NT2/D1 (cell line): ENCODE measurements at places on chromosomes 5 and 9.

DNA sequence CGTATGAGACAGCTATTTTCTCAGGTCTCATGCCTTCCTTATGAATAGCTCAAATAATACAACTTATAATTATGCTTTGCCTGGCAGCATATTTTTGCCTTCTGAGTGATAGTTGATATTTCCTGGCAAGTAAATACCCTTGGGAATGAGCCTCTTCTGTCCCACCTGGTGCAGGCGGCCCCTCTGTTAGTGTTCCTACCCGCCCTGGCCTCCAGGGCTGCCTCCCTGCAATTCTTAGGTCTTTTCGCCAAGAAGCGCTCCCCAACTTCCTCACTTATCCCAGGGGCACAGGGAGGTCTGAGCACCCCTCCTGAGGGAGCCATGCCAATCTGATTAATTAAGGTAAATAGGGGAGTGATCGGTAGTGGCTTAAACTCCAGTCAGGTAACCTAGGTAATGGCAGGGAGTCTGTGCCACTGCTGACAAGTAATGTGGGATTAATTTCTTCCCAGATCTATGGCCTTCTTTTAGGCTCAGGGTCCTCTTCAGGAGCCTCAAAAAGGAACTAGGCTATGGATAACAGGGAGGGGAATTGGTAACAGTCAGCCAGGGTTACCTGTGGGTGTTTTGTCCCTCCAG is 81.5 kb downstream of the GALNT10 start:
- DNase-seq, result no peak

GRCh38 chr5:14852779-14853178 is 18.8 kb downstream of the ANKH start:
- DNase-seq, result no peak

- no peak for DNase-seq
Observed at GRCh38 chr5:159223469-159223868, 14.1 kb upstream of the RNF145 start.

GRCh38 chr5:98593418-98593817 is 180.0 kb upstream of the RGMB start:
- DNase-seq, result no peak

- DNase-seq, result no peak
Observed at GRCh38 chr5:102622262-102622661, 123.5 kb upstream of the SLCO6A1 start.

DNA sequence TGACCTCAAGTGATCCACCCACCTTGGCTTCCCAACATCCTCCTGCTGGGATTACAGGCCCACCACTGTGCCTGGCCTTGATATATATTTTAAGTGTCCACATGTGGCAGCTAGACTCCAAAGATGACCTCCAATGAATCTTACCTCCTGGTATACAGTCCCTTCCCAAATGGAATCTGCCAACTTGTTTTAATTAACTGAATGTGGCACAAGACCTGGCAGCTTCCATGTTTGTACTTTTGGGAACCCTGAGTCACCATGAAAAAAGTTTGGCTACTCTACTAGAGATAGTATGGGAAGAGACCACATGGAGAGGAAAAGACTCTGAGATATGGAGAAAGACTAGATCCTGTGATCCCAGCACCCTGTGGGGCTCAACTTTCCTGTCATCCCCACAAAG is 42.5 kb downstream of the CCL28 start:
- DNase-seq, result no peak

GRCh38 chr5:92678640-92679039 is 902.4 kb downstream of the NR2F1-AS1 start:
- DNase-seq, result no peak

DNA sequence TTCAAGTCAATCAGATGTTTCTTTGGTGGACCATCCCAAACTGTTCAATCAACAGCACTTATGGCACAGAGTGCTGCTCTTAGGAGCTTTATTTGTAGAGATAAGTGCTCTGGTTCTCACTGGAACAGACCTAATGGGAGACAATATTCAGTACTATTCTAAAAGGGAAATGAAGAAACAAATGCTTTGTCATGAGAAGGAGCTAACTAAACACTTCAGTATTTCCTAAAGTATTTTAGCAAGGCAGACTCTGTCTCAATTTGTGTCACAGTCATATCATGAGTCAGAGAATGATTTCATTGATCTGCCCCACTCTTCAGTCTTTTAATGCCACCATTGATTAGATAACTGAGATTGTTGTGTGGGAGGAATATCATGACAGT is 175.3 kb downstream of the SLF1 start:
- DNase-seq, result no peak
